CD4-positive, alpha-beta T cell treated with Interferon alpha-2 for 1 hour (primary cell): ENCODE measurements at places on chromosomes 3 and 15.

GRCh38 chr3:45153658-45154437 is 7.7 kb upstream of the CDCP1 start:
- DNase-seq, result no peak

DNA sequence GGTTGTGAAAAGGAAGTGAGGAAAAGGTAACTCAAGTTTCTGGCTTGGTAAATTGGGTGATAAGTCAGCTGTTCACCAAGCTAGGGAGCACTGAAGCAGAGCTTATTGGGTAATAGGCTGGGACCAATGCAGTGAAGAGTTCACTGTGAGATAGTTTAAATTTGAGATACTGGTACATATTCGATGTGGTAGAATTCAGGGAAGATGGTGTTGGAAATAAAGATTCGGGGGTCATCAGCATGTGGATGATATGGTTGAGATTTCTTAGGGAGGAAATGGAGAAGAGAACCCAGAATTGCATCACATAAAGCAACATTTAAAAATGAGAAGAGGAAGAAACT is 16.9 kb downstream of the MME start:
- no peak for DNase-seq

DNA sequence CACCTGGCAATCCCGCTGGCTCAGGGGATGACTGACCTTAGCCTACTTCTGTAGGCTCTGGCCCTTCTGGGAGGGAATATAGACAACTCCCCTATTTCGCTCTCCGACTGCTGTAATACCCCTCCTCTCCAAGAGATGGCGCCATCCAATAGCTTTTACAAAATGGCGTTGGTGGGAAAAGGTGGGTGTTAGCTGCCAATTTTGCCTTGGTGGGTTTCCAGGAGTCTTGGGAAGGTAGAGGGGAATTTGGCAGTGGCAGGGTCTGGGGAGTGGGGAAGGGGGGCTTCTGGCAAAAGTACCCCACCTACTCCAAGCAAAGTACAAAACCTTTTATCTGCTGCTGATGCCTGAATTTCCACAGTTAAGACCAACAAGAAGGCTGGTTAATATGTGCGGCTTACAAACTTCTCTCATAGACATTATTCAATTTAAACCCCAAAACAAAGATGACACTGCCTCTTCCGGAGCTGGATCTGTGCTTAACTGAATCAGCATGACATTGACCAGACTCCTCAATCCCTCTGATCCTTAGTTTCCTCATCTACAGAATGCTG is 62.1 kb downstream of the RASGRF1 start:
- DNase-seq, result no peak

- peak; percentile 31 for DNase-seq
These were observed 123.0 kb upstream of the SPRED1 start for GRCh38 chr15:38129531-38130204.

GRCh38 chr3:48226939-48227338 is 3.6 kb downstream of the CAMP start:
- no peak for DNase-seq

GRCh38 chr3:132880986-132881385 is 157.2 kb upstream of the TMEM108 start:
- no peak for DNase-seq

GRCh38 chr3:51966486-51966885 is 768 bp downstream of the PCBP4 start:
- DNase-seq, result no peak

- no peak for DNase-seq
These were observed 60.3 kb upstream of the PDZRN3 start for GRCh38 chr3:73685061-73685460.

DNA sequence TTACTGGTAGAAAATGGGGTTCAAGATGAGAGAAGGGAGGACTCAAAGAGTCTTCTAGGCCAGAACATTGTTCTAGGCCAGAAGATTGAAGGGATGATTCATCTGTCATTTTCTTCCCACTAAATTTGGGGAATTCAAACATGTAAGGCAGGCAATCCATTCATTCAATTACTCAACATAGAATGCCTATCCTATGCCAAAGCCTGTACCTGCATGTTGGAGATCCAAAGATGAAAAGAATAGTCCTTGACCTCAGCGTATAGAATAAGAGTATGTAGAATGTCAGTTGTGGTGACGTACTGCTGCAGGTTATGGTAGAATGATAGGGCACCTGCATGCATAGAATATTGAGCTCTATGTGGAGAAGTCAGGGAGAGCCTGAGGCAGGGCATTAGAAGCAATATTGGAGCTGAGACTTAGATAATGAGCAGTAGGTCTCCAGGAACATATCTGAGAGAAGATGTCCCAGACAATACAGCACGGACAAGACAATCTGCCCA is 49.7 kb downstream of the STAC start:
- DNase-seq, result no peak

DNA sequence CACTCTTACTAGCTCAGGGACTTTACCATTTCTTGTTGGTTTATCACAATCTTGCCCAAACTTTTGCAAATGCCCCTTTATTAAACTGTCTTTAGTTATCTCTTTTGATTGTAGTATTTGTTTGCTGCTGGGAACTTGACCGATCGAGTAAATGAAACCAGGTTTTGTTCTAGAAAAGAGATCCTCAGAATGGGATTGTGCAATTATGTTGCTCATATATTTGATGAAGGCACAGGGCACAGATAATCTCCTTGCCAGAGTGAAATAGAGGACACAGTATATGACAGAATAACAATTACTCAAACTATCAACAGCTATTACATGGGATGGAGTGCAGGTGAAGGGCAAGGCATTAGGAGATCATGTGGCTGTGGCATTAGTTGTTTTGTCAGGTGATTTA is 216.6 kb upstream of the RASGRP1 start:
- no peak for DNase-seq

DNA sequence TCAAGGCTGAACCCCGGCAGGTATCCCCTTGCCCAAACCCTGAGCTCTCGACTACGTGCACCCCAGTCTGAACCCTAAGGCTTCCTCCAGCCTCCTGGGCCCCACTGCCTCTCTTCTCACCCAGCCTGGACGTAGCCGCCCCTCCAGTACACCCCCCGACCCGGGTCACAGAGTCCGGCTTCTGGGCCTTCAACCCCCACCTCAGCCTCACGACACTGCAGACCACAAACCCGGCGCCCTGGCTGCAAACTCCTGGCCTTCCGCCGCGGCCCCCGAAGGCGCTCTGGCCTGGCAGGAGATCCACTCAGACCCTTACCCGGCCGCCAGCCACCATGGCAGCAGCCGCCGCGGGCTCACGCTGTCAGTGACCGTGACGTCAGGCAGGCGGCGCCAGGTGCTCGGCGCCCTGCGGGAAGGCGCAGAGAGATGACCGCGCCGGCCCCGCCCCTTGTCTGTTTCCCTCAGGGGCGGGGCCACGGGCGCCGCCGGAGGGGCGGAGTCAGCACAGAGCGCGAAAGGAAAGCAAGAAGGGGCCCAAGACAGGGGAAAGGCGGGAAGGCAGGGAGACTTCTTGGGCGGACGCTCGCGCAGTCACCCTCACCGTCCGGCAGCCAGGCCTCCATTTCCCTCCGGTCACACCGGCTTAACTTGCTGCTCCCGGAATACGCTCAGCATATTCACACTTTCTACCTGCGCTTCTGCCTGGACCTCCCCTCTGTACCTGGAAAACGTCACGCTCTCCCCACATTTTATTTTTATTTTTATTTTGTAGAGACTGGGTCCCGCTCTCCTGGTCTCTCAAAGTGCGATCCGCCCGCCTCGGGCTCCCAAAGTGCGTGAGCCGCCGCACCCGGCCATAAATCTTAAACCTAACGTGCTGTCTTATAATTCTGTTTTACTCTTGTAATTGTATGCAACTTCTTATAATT is at the start of gene RMDN3:
Gene RMDN3 (minus strand): TSS at position 372 of the 929 bp plus-strand sequence. CDS start 471 bp downstream, outside the sequence.
- DNase-seq, result peak; percentile 91

- no peak for DNase-seq
These were observed 73.6 kb downstream of the TFG start for GRCh38 chr3:100782906-100783305.

DNA sequence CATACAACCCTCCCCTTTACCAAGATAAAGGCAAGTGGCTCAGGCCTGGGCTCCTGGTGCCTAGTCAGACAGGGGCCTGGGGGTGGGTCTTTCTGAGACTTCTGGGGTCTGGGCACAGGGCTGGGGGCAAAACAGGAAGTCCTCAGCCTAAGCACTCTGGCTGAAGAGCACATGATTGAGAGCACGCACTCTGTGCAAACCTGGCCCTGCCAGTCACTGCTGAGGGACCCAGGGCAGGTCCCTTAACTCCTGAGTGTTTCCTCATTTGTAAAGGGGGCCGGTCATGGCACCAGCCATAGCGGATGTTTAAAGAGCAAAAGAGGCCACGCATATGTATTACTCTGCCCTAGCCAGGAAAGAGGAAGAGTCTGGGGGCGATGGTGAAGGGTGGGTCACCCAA is 16.0 kb downstream of the TKT start:
- no peak for DNase-seq

DNA sequence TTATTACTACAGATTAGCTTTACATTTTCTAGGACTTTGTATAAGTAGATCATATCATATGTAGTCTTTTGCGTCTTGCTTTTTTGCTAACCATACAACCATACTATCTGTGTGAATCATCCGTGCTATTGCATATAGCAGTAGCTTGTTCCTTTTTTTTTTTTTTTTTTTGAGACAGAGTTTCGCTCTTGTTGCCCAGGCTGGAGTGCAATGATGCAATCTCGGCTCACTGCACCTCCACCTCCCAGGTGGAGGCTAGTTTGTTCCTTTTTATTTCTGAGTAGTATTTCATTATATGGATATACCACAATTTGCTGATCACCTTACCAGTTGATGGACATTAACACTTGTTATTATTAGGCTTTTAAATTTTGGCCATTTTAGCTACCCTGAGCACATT is 54.5 kb upstream of the TBL1XR1 start:
- DNase-seq, result no peak

DNA sequence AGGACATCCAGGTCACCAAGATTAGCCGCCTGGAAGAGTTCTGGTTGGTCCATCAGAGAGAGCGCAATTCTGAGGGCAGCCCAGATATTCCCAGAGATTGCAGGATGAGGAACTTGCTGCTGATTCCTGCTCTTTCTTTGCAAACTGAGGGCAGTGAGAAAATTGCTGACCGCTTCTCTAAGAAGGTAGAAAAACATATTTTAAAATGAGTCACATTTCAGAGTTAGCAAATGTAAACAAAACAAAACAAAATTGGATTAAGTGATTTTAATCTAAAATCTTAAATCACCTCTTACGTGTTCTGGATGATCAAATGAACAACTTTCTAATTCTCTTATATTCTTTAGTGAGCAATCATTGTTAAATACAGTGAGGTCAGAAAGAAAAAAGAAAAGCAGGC is 149.0 kb downstream of the USP13 start:
- DNase-seq, result no peak

GRCh38 chr3:127820826-127821313 is 1.4 kb downstream of the MGLL start:
- DNase-seq, result no peak

- DNase-seq, result no peak
These were observed 688.6 kb downstream of the DIPK2A start for GRCh38 chr3:144660186-144660585.

GRCh38 chr3:51393564-51393963 is 2.5 kb downstream of the RBM15B start:
- no peak for DNase-seq

DNA sequence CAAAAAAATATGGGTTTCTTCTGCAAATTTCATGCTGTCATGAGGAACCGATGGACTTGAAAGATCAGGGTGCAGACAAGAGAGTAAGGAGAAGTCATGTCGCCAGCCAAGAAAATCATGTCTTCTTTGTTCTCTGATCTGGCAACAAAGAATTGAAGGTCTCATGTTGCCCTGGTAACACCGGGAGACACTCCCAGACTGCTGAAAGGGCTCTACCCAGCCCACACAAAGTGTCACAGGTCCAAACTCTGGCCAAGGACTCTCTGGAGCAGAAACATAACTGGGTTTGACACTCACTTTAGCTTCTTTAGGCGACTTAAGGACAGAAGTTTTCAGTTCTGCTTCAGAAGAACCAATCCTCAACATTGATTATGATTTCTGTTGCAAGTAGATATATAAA is 42.9 kb downstream of the SIDT1 start:
- no peak for DNase-seq

DNA sequence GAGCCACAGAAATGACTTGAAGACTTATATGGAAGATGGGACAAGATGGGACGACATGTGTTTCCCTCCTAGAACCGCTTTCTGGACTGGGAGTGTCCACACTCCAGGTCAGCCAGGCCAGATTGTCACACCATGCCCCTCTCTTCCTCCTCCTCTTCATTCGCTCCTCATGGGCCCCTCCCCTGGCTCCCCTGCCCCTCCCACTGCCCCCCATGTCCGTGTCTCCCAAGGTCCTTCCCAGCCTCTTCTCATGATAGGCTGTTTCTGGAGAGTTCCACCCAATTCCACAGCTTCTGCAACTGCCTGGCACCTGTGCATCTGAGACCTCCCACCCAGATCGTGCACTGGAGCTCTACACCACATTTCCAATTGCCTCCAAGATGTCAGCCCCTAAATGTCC is 6.6 kb downstream of the MYO5C start:
- DNase-seq, result no peak
